ENCODE measurements at places on chromosomes 4 and X.

- no peak for DNase-seq
Observed at GRCh38 chr4:129806986-129807385, 711.0 kb downstream of the C4orf33 start.

DNA sequence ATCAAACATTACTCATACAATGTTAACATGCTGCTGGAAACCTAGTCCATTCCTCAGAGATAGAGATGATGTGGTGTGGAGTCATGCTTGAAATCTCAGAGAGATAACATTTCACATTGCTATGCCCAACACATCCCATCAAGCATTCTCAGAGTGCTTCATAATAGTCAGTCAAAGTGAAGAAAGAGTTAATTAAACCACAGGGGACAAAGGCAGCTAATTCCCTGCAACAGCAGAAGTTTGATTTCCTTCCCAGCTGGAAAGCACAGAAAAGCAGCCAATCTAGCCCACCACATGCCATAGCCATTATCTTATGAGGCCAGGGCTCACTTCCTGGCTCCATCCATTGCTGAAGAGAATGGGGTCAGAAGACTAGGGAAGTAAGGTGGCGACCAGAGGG is 8.9 kb downstream of the KDR start:
- no peak for DNase-seq

DNA sequence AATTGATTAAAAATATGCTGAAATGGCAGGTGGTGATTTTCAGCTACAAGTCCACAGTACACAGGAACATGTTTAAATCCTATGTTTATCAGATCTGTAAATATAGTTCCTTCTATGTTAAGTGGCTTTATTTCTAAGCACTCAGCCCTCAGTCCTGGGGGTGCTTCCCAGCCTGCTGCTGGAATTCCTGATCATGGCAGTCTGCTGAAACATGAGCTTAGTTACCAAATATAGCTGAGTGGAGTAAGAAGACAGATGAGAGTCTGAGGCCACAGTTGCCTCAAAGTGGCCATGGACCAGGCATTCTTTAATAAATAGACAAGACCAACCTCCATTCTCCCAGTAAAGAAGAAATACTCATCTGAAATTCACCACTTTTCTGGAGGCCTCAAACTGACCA is 17.1 kb upstream of the DDX60 start:
- DNase-seq: no peak

DNA sequence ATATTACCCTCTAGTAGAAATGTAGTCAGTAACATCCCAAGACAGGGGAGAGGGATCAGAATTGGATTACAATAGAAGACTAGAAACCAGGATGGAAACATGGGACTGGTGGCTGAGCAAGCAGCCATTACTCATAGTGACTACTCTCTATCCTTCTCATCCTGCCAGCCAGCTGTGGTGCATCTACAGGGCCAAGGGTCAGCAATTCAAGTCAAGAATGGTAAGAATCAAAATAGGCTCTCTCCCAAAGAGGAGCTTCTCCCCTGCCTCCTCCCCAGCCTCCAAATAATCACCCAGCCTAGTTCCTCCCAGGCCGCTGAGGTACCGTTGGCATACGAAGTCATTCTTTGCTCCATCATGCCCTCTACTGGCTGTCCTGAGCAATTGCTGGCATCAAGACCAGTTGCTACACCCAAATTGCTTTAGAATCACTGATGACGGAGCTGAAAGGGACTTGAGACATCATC is 19.4 kb downstream of the AWAT2 start:
- DNase-seq: no peak
